ENCODE measurements at places on chromosomes 4 and X.

- DNase-seq = no peak
Observed at GRCh38 chrX:140525448-140525847, 20.6 kb upstream of the SOX3 start.

GRCh38 chr4:73414936-73415271 lies 10.8 kb downstream of the ALB start:
- DNase-seq = no peak

DNA sequence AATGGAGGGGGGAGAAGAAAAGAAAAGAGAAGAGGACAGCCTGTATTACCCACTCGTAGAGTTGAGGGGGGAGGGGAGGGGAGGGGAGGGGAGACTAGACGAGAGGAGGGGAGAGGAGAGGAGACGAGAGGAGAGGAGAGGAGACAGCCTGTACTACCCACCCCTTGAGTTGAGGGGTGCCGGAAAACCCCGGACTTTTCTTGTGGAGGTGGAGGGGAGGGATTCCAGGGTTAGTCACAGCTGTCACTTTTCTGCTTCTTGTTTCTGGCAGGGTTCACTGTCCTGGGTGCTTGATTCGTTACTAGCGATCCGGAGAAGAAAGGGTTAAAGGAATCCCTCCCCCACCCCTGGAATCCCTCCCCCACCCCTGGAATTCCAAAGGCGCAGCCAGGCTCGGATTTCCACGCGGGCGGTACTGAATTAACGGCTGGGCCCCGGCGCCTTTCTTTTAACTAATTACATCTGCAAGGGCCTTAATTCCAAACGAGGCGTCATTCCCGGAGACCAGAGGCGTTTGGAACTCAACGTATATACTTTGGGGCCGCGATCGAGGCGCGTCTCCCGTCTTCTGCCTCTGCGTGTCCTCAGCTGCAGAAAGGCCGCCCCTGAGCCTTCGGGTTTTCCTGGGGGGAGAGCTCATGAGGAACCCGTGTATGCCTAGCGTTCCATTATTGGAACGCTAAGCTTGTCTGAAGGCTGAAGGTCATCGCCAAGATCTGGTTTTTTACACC lies 20.1 kb upstream of the CSF2RA start:
- peak; percentile 25 for DNase-seq

DNA sequence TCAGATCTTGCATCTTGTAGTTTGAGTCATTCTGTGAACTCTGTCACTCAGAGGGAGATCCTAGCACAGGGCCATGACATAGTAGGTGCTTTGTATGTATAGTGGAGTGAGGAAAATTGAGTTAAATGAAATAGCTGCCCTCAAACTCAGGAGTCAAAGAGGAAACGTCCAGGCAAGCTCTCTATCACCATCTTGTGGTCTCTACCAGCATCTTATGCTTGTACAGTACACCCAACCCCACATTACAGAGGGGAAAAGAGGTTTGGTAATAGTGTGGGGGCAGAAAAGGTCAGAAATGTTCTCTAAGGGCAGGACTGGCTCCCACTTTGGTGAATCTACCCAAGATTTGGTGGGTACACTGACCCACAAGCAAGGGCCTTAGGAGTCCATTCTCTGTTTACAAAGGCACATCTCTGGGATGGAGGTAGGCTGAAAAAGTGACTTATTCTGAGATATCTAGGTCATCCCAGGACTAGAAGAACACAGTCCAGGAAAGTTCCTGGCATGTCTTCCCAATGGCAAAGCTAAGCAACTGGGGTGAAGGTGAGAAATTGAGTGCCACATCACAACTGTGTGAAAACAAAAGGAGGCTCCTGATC lies 131.8 kb downstream of the OR13H1 start:
- DNase-seq = no peak

DNA sequence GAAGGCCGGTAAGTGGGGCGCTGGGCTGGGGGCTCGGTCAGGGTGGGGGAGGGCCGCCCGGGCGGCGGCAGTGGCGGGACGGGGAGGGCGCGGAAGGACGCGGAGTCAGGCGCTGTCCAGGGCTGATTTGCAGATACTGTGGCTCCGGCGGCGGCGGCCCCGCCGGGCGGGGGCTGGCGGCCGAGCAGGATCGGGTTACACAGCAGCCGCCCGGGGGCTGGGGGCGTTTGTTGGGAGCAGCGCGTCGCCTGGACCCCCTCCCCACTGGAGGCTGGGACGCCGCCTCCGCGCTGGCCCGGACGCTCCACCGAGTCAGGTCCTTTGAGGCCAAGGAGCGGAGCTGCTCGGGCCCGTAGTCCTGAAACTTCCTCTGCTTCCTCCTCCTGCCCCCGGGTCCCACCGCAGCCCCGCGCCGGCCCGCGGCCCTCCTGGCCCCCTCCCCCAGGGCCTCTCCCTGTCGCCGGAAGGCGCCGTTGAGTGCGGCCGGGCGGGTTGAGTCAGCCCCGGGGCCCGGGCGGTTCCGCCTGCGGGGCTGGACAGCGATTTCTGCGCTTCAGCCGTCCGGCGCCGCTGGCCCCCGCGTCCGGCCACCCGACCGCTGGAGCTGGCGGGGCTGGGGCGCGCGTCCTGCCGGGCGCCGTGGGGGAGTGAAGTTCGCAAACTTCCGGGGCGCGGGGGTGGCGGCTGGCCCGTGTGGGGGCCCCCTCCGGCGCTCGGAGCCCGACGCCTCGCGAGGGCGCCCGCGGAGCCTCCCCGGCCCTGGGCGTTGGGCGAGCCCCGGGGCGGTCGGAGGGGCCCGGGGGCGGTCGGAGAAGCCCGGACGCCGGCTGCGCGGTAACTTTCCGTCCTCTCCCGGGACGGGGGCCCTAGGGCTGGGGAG lies 746 bp downstream of the REST start:
- DNase-seq = peak; percentile 59

- DNase-seq = no peak
Observed at GRCh38 chr4:93748373-93749291, 79.9 kb upstream of the ATOH1 start.

DNA sequence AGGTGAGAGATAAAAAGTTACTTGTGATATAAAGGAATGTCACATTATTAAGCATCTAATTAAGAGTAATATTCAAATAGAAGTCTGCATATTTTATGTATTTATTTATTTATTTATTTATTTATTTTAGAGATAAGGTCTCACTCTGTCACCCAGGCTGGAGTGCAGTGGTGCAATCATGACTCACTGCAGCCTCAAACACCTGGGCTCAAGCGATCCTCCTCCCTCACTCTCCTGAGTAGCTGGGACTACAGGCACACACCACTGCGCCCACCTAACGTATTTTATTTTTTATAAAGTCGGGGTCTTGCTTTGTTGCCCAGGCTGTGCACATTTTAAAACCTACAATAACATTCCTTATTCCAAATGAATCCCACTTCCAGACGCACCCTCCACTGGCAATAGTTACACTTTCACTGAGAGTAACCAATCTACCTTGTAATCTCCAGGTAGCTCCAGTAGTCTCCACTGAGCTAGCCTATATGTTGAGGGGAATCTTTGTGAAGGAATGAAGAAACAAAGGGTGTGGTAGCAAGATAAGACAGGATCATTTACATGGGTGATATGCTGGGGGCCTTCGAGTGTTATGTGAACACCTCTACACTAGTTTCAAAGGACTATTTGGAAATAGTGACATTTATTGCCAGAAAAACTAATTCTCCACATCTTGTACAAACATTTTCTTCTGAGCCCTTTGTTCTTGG lies 11.9 kb downstream of the SH3D19 start:
- no peak for DNase-seq

DNA sequence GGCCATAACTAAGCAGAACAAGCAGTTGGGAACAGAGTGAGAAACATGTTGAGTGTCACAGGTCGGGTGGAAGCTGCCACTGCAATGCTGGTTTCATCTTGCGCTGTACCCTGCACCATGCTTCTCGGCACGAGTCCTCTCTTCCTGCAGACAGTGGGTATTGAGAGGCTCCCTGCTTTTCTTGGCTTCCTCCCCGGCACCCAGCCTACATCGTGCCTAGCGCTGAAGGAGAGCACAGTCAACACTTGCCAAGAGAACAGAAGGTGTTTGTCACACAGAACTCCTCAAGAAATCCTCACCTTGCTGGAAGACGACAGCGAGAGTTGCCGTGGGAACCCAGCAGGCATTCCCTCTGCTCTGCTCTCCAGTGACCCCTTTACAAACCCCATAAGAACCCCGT lies 53.6 kb downstream of the EVC2 start:
- no peak for DNase-seq

GRCh38 chr4:167893531-167893930 lies 198.8 kb upstream of the ANXA10 start:
- DNase-seq = no peak

- no peak for DNase-seq
Observed at GRCh38 chr4:30821859-30822612, 101.9 kb downstream of the PCDH7 start.

- no peak for DNase-seq
Observed at GRCh38 chrX:63349307-63349706, 1.8 kb downstream of the SPIN4 start.
